Fibroblast of skin of left biceps (primary cell): ENCODE measurements at places on chromosomes 16 and 17.
A peak's percentile ranks its signal among the peaks of the same experiment; 100 is the strongest.

GRCh38 chr17:41773190-41773588 lies 13.3 kb downstream of the JUP start:
- DNase-seq = peak; percentile 32

DNA sequence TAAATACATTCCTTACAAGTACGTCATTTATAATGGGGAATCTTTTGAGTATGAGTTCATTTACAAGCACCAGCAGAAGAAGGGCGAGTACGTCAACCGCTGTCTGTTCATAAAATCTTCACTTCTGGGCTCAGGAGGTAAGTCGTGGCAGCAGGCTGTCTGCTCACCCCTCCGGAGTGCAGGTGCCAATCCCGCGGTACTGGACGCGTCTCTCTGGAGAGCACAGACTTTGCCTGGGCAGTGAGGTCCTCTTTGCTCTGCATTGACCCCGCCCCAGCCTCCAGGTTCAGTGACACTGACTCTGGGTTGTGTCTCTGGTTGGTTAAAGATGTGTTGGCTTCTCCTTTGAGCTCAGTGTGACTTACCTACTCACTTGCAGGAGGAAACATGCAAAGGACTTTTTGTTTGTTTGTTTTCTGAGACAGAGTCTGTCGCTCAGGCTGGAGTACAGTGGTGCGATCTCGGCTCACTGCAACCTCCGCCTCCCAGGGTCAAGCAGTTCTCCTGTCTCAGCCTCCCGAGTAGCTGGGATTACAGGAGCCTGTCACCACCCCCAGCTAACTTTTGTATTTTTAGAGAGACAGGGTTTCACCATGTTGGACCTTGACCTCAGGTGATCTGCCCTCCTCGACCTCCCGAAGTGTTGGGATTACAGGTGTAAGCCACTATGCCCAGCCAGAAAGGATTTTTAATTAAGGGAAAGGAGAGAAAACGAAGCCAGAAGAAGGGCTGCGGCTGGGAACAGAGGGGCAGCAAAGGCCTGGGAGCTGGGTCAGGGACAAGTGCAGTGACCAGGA lies 31.2 kb downstream of the RNF213 start:
- DNase-seq = no peak

DNA sequence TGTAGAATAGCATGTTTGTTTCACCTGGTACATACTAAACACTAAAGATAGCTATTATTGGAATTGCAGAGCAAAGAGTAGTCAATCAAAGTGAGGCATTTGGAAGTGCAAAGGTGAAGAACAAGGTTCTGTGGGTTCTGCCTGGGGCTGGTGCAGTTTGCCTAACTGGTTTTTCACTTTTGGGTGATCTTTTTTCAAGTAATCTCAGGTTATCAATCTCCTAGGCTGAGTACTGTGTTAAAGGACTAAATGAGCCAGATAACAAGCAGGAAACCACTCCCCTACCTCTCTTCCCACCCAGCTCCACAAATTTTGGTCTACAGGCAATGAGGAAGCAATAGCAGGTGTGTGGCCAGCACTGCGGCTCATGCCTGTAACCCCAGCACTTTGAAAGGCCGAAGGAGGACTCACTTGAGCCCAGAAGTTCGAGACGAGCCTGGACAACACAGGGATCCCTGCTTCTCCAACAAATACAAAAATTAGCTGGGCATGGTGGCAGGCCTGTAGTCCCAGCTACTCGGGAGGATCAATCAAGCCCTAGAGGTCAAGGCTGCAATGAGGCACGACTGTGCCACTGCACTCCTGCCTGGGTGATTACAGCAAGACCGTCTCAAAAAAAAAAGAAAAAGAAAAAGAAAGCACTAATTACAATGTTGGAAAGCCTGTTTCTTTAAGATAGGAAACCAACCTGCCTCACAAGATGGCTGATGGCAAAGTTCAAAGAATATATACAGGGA lies 2.0 kb upstream of the NTAN1 start:
- DNase-seq = no peak

DNA sequence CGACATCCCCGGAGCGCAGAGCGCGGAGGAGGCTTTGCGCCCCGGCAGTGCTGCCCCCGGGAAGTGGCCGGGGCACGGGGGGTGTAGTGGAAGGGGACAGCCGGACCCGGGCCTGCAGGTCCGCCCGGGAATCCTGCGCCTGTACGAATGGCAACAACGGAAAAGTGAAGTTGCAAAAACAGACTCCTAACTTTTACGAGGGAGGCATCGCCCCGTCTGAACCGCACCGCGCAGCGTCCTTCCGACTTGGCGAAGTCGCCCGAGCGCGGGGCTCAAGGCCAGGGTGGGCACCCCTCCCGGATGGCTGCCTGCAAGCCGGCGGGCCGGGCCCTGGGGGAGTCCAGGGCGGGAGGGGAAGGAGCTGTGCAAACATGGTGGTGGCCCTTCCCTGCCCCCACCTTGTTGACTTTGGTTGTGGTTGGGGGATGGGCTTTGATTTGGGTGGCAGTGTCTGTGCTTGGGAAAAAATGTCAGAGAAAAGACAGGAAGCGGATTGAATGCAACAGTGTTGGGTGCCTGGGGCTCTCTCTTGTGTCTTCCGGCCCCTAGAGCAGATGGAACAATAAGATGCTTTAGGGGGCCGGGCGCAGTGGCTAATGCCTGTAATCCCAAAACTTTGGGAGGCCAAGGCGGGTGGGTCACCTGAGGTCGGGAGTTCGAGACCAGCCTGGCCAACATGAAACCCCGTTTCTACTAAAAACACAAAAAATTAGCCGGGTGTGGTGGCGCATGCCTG lies 675 bp downstream of the RNF213 start:
- DNase-seq = no peak

- DNase-seq = no peak
These were observed 279.8 kb upstream of the EEF2KMT start for GRCh38 chr16:5377280-5377898.

DNA sequence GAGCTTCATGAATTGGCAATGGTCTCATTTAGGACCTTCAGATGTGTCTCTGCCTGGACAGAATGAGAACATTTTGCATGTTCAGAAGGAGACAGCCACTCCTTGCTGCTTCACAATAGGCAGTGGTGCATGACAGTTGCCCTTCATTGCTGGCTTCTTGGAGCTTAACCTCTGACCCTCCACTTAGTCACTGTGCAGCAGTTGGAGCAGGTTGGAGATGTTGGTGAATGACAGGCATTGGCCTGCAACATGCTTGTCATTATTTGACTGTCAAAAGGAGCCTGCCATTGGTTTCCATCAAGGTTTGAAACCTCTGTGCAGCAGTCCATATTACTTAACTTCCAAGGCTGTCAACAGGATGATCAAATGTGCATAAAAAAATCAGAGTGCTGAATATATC lies 22.7 kb downstream of the FTO start:
- no peak for DNase-seq

DNA sequence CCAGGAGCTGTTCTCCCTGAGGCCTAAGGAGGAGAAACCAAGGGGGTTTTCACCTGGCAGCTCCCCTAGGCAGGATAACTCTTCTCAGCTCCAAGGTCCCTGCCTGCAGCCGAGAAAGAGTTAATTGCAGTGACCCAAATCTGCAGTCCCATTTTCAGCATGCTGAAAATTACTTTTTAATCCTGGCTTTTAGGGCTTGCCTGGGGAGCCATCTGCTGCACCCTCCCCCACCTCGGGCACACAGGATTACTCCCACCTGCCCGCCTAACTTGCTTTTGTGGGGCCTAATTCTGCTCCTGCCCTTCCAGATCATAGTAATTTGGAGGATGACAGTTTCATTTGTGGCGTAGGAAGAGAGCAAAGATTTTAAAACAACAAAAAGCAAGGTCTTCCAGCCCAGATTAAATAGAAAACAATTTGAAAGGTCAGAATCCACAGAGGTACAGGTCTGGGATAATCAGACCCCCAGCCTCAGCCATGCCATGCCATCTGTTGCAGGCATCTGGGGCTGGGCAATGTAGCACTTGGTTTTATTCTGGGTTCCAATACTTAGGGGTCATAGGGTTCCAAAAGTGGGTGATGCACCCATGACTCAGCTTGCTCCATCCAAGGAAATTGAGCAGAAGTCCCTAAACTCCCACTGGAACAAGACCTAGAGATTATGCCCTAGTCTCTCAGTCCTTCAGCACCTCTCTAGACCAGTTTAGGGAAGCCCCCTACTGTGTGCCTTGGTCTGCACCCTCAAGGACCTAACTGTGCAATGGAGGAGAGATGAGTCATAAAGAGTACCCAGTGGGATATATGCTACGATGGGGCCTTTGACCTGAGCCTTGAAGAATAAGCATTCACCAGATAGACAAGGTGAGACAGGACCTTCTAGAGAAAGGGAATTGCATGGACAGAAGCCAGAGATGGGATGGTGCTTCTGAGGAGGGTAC lies 64.5 kb upstream of the NLK start:
- no peak for DNase-seq

- DNase-seq = no peak
These were observed 15.5 kb downstream of the HS3ST6 start for GRCh38 chr16:1902547-1903219.

GRCh38 chr16:57592591-57593003 lies 35.8 kb upstream of the ADGRG1 start:
- DNase-seq = no peak

DNA sequence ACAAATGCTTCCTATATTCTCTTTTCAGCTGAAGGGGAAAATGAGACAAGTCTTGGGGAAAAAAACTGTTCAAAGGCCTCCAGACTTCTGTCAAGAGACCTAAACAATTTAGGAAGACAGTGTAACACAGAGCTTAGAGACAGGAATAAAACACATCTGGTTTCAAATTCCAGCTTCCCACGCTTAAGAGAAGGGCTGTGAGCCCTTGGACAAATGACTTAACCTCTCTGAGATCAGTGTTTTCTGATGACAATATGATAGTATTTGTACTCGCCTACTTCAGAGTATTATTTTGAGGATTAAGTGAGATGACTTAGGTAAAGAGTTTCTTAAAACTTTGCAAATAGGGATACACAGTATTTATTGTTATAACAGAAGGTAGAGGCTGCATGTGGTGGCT lies 29.5 kb downstream of the SMURF2 start:
- no peak for DNase-seq

- DNase-seq = no peak
These were observed 14.8 kb downstream of the TAC4 start for GRCh38 chr17:49832840-49833599.

DNA sequence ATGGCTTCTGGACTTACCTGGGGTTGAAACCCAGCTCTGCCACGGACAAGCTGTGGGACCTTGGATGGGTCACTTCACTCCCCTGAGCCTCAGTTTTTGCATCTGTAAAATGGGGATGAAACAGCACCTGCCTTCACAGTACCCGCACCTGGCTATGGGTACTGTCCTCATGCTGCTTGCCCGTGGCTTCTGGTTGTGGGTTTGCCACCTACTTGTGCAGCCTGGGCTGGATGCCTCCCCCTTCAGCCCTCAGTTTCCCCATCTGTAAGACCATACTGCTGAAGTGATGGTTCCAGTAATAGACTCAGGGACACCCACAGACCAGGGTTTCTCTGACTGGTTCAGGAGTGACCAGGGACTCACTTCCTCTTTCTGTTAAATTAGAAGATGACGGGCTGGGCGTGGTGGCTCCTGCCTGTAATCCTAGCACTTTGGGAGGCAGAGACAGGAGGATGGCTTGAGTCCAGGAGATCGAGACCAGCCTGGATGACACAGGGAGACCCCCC lies 9.4 kb downstream of the GLIS2 start:
- DNase-seq = no peak

DNA sequence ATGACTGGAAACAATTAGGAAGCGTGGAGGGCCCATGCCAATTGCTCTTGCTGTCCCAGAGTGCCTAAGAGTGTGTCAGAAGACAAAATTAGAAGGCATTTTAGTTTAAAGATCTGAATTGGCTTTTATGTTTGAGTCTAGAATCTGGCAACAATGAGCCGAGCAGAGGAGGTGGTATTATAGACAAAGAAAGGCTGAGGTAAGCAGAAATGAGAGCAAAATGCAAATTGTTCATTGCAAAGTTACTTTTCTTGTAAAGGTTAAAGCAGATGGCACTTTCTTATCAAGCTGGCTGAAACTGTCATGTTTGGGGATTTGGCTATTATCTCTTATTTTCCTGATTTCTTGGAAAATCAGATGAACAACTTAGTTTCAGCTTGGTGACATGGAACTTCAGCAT lies 3.3 kb downstream of the MYL4 start:
- no peak for DNase-seq

DNA sequence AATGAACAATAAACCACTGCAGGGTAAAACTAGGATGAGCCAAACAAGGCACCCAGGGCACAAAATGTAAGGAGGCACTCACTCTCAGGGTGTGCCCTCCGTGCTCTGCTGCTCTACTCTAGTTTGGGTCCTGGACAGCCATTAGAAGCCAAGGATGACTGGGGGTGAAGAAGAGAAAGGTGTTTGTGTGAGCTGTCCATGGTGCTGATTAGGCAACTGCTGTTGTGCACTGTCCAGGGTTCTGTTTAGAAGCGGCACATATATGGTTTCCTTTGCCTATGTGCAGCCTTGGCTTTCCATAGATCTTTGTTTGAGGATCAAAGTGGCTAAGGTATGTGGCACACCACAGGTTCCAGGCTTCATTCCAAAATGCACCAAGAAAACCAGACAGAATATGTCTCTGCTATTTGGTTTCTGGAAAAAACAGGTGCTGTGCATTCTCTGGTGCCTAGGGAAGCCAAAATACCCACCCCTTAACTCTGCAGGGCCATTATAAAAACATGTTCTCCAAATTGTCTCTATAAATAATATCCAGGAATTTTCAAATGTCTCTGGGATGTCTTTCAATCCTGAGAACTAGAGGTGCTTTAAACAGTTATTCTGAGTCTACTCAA lies 123.5 kb downstream of the CBLN1 start:
- DNase-seq = no peak

DNA sequence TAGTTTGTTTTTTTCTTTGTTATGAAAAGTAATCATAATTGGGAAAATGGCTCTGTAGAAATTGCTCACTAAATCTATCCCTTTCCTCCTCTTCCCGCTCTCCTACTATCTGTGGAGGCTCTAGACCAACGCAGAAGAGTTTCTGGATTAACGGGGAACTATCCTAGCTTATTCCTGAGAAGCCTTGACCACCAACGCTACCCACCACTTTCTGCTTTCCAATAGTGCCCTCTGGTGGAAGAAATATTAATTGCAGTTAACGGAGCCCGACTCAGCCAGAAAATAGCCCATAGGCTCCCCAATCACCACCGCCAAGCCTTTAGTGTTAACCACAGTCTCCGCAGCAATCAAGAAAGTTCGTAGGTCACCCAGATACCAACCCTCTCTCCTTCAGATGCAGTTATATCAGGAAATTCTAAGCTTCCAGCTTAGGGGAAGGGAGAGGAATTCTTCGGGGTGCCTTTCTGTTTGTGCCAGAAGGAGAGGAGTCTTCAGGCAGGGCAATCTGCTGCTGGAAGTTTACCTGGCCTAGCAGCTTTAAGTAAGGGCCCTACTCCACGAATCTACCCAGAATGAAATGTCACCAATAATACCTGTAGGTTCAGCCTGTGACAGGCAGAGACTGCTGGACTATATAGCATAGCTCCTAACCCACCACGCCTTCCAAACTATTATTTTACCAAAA lies 23.0 kb upstream of the NSRP1 start:
- DNase-seq = peak; percentile 22
